Right atrium auricular region (tissue), 2 donors: ENCODE measurements at places on chromosomes 1 and 21. TPM values are rescaled to one million over a fixed set of nuclear protein-coding genes. Genes with fewer than 3 reads are reported as not detected.

- peak overlapping the region; percentile 43 for H3K4me3 ChIP-seq
- H3K4me1 ChIP-seq = no peaks in the 10 kb centered on the region
- H3K36me3 ChIP-seq = no peaks in the 10 kb centered on the region
- H3K27ac ChIP-seq = peak overlapping the region; percentile 46
- DNase-seq = no peak
These were observed 38.5 kb downstream of the ZBTB8OS start for GRCh38 chr1:32611859-32612188.

- no peak overlapping the region for H3K27ac ChIP-seq
- peaks cover 5% of the 10 kb centered on the region for H3K4me1 ChIP-seq
- no peaks in the 10 kb centered on the region for H3K27me3 ChIP-seq
These were observed 41.2 kb upstream of the RIPK4 start for GRCh38 chr21:41808094-41808493.

GRCh38 chr1:54929700-54930099 is 42.7 kb upstream of the DHCR24 start:
- H3K4me3 ChIP-seq = no peak overlapping the region
- H3K27me3 ChIP-seq = no peaks in the 10 kb centered on the region
- H3K4me1 ChIP-seq = no peaks in the 10 kb centered on the region
- DNase-seq = no peak
- H3K36me3 ChIP-seq = no peaks in the 10 kb centered on the region
- H3K27ac ChIP-seq = no peak overlapping the region

- H3K27ac ChIP-seq = no peak overlapping the region
- no peaks in the 10 kb centered on the region for H3K27me3 ChIP-seq
- H3K36me3 ChIP-seq = peaks cover 88% of the 10 kb centered on the region
- DNase-seq = no peak
These were observed 117.6 kb downstream of the KIAA0319L start for GRCh38 chr1:35439626-35440025.

Gene AQP10
- total RNA-seq = not detected

- no peak for DNase-seq
- peak overlapping the region; percentile 90 for H3K27ac ChIP-seq
- no peaks in the 10 kb centered on the region for H3K27me3 ChIP-seq
These were observed 45.0 kb downstream of the NEK2 start for GRCh38 chr1:211630236-211631081.

- no peaks in the 10 kb centered on the region for H3K4me1 ChIP-seq
- no peaks in the 10 kb centered on the region for H3K36me3 ChIP-seq
- no peak overlapping the region for H3K27ac ChIP-seq
- H3K27me3 ChIP-seq = no peaks in the 10 kb centered on the region
- DNase-seq = no peak
These were observed 52.1 kb downstream of the ADCY10 start for GRCh38 chr1:167861664-167862381.

Gene DIO1
- total RNA-seq = not detected

Gene FLG2
- total RNA-seq = not detected
